NCI-H510A treated with DMSO at 0.1 percent for 48 hours (cell line): ENCODE measurements at places on chromosomes 2 and 18.

- DNase-seq, result no peak
Observed at GRCh38 chr18:51182824-51183223, 14.7 kb downstream of the MEX3C start.

DNA sequence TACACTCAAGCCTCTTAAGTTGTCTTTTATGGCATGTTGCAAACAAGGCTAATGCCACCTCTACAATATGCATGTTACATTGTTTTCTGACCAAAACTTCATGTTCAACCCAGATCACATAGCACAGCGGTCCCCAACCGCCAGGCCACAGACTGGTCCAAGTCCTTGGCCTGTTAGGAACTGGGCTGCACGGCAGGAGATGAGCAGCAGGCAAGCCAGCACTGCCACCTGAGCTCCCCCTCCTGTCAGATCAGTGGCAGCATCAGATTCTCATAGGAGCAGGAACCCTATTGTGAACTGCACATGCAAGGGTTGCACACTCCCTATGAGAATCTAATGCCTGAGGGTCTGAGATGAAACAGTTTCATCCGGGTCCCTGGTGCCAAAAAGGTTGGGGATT lies 324.8 kb upstream of the CHAC2 start:
- DNase-seq, result peak; percentile 31

DNA sequence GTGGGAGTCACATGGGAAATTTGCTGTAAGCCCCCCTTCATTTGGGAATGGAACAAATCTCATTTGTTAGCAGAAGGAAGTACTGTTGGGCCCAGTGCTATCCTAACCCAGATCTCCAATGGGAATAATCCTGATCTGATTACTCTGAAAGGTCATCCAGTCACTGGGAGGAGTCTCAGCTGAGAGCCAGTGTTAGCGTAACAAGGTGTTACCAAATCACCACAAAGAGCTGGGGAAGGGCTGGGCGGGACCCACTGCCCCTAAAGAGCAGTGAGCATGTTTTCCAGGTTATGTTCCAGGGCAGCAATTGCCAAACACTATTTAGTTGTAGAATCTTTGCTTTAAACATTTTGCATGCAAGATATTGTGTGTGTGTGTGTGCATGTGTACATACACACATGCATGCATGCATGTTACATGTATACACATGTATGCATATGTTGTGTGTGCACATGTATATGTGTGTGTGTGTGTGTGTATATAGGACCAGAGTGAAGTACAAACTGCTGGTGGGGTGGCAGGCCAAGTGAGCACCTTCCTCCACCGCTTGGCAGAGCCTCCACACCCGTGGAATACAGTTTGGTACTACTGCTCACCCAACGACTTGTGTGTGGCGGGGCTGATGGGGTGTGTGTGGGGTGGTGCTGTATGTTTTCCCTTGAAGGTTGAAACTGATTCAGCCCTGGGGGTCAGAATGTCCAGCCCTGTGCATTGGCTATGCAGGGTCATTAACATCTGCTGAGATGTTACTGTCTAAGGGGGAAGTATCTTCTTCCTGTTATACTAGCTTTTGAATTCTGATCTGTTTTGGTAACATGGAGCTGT lies 15.2 kb downstream of the INPP5D start:
- DNase-seq, result no peak

- DNase-seq, result peak; percentile 14
Observed at GRCh38 chr2:158459161-158460003, 2.6 kb downstream of the PKP4 start.

- no peak for DNase-seq
Observed at GRCh38 chr2:200662727-200663126, 76.9 kb downstream of the AOX1 start.

DNA sequence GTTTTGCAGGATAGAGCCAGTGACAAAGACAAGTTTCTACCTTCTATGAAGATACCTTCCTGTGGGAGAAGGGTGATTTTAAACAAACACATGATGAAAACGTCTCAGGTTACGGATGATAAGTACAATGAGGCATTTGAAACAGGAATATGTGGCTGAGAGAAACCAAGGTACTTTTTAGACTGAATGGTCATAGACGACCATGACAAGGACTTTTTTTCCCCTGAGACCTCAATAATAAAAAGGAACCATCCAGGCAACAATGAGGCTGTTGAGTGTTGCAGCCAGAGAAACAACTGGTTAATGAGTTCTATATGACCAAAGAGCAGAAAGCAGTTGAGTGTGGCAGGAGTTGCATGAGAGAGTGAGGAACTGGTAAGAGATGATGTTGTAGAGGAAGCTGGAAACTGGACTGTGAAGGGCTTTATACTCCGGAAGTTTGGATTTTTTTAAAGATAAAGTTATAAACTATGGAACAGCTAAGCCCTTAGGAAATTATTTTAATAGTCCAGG lies 306.1 kb upstream of the CYRIA start:
- DNase-seq, result peak; percentile 76

GRCh38 chr2:224180810-224181209 lies 141.7 kb upstream of the SERPINE2 start:
- DNase-seq, result no peak
